T-cell (primary cell): ENCODE measurements at places on chromosomes 2 and 18.

DNA sequence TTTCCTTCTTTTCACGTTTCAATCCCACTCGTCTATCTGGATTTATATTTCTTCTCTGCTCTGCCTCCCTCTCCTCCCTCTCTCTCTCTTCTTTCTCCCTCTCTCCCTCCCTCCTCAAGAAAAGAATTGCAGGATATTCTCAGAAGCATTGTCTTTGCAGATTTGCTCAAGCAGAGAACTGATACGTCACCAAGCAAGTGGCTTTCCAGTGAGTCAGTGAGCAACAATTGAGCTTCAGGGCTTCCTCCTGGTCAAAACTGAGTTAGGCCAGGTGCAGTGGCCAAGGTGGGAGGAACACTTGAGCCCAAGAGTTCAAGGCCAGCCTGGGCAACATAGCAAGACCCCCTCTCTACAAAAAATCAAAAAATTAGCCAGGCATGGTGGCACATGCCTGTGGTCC, 151.1 kb downstream of the SMAD2 start:
- DNase-seq, result no peak

DNA sequence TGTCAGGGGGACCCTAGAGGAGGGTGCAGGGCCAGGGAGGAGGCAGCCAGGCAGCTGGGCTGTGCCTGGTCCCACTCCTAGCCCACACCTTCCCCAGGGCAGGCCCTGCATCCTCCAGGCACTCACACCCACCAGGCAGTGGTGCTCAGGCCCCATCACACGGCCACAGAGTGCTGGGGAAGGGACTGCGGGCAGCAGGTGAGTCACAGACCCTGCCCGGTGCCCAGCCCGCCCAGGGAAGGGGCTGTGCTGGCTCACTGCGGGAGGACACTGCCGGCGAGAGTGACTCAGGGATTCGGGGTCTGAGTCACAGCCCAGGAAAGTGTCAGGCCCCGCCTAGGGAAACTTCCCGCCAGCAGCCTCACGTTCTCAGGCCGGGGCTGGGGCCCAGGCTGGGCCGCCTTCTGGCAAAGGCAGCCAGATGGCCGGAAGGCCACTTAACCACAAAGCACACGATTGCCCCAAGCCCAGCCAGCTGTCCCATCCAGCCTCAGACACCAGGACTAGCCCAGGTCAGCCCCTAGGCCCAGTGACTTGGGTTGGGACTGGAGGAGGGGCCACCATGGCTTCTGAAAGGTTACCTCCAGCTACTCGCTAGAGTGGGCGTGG, 42.2 kb downstream of the BIN1 start:
- no peak for DNase-seq

DNA sequence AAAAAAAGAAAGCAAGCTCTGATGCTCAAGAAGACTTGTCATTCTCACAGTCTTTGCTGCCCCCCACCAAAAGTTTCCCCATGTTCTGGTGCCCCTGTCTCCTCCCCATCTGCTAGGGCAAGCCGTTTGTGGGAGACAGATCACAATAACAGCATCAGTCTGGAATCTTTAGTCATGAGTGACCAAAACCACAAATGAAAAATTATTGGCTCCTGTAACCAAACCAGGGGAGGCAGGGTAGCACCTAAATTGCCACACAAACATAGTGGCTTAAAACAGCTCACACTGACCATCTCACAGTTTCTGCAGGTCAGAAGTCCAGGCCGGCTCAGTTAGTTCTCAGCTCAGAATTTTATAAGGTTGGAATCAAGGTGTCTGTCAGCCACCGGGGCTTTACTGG, 9.1 kb upstream of the B3GNT7 start:
- DNase-seq, result no peak

- DNase-seq, result no peak
Measured at GRCh38 chr2:218744615-218745014, 34.0 kb downstream of the TTLL4 start.

- no peak for DNase-seq
Measured at GRCh38 chr2:9780368-9781130, 62.7 kb upstream of the TAF1B start.

GRCh38 chr2:230770804-230771203, 58.2 kb downstream of the CAB39 start:
- DNase-seq, result no peak

GRCh38 chr2:182540252-182540651, 113.4 kb upstream of the PDE1A start:
- no peak for DNase-seq

DNA sequence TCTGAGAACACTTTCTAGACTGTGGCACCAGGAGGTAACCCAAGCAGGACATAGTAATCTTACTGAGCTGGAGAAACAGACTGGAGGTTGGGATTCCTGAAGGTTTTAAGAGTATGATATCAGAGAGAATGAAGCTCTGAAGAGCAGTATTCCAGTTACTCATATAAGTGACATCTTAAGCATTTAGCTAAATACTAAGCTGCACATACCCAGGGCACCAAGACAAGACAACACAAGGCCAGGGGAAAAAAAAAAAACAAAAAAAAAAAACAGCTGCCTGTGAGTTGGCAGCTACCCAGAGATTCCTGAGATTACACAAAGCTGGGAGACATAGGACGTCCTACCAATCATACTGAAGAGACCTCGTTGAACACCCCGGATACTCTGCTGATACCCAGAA, 175.8 kb downstream of the SRBD1 start:
- DNase-seq, result no peak

- no peak for DNase-seq
Measured at GRCh38 chr18:69574401-69574800, 173.7 kb downstream of the DOK6 start.
